ENCODE measurements at places on chromosomes 7 and 10. TPM values are rescaled to one million over a fixed set of nuclear protein-coding genes. Genes with fewer than 3 reads are reported as not detected.

- no peak for DNase-seq
Observed at GRCh38 chr10:118694848-118695247, 59.9 kb downstream of the CACUL1 start.

- DNase-seq: no peak
Observed at GRCh38 chr10:116633216-116633600, 12.5 kb downstream of the PNLIPRP2 start.

DNA sequence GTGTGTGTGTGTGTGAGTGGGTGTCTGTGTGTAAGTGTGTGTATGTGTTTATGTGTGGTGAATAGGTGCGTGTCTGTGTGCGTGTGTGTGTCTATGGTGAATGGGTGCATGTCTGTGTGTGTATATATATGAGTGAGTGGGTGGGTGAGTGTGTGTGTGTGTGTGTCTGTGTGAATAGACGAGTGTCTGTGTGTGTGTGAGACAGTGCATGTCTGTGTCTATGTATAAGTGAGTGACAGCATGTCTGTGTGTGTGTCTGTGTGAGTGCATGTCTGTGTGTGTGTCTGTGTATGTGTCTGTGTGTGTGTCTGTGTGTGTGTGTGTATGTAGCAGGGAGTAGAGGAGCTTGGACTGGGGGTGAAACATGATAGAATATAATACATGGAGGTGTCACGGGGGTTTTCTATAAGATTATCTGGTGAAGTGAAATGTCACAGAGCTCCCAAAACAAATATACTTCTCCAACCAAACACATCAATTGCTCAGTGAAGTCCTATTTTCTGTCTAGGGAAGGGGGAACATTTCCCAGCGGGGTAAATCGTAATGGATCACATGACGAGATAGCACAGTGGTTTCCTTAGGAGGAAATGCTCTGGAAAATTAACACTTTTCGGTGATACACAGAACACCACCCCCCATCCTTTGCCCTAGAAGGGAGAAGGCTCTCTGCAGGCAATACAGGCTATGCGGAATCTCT, 723.3 kb upstream of the CELF2 start:
- DNase-seq: no peak

DNA sequence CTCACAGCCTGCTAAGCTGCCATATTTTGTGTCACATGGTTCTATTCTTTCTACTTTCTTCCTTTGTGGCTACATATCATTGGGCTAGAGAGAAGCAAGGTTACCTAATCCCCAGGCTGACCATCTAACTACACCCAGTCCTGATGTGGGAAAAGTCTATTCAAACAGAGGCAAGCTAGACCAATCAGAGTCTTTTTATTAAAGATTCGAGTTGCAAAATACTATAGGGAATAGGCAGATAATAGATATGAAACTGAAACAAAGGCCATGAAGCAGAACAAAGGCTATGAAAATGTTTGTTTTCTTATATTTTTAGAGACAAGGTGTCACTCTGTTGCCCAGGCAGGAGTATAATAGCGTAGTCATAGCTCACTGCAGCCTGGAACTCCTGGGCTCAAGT, 36.7 kb downstream of the MTERF1 start:
- DNase-seq: no peak

SRGN gene
- total RNA-seq: 439 TPM

STEAP4 gene
- total RNA-seq: not detected

FRMD4A gene
- 0.35 TPM for total RNA-seq

C7orf57 gene
- total RNA-seq: 0.56 TPM
